ENCODE measurements at places on chromosomes 6 and 20. TPM values are rescaled to one million over a fixed set of nuclear protein-coding genes. Genes with fewer than 3 reads are reported as not detected.

GRCh38 chr6:99608059-99608885, 1.6 kb downstream of the PRDM13 start:
- DNase-seq = no peak

GRCh38 chr6:106730718-106731117, 101.3 kb downstream of the QRSL1 start:
- DNase-seq = no peak

GRCh38 chr6:2895072-2895471, 8.0 kb downstream of the SERPINB9 start:
- no peak for DNase-seq

GRCh38 chr6:121205569-121205968, 128.7 kb downstream of the TBC1D32 start:
- no peak for DNase-seq

- DNase-seq = no peak
Observed at GRCh38 chr20:17848249-17849048, 120.1 kb downstream of the SNX5 start.

- DNase-seq = no peak
Observed at GRCh38 chr6:17505062-17505476, 95.0 kb upstream of the FAM8A1 start.

- DNase-seq = no peak
Observed at GRCh38 chr6:27868311-27868710, 43.9 kb downstream of the OR2B2 start.

- DNase-seq = no peak
Observed at GRCh38 chr6:15330174-15330944, 84.5 kb downstream of the JARID2 start.

DNA sequence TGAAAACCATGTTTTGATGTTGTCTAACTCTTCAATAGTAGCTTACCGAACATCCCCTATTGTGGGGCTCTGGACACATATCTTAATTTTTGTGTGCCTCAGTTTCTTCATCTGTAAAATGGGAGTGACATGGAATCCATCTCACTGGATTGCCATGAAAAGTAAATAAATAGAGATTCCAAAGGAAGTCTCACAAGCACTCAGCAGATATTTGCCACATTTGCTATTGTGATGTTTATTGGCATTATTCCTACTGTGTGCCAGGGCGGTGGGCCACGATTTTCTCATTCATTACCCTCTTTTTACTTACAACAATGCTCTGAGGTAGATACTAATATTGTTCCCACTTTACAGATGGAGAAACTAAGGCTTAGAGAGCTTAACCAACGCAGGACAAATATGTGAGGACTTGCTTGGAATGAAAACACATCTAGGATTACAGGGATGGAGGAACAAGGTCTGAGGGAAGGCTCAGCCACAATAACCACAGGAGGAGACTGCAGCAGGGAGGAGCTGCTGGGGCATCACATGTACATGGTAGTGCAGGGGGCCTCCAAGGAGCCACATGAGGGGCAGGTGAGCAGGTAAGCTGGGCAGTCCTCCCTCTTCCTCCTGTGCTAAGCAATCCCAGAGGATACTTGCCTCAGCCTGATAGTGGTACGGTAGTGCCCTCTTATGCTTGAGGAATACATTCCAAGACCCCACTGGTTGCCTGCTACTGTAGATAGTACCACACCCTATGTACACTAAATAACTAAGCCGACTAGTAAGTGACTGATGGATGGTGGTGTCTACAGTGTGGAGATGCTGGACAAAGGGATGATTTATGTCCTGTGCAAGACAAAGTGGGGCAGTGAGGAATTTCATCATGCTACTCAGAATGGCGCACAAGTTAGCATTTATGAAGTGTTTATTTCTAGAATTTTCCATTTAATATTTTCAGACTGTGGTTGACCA, 176.9 kb downstream of the FOXA2 start:
- no peak for DNase-seq

- no peak for DNase-seq
Observed at GRCh38 chr6:105431226-105431625, 28.3 kb upstream of the PREP start.

DNA sequence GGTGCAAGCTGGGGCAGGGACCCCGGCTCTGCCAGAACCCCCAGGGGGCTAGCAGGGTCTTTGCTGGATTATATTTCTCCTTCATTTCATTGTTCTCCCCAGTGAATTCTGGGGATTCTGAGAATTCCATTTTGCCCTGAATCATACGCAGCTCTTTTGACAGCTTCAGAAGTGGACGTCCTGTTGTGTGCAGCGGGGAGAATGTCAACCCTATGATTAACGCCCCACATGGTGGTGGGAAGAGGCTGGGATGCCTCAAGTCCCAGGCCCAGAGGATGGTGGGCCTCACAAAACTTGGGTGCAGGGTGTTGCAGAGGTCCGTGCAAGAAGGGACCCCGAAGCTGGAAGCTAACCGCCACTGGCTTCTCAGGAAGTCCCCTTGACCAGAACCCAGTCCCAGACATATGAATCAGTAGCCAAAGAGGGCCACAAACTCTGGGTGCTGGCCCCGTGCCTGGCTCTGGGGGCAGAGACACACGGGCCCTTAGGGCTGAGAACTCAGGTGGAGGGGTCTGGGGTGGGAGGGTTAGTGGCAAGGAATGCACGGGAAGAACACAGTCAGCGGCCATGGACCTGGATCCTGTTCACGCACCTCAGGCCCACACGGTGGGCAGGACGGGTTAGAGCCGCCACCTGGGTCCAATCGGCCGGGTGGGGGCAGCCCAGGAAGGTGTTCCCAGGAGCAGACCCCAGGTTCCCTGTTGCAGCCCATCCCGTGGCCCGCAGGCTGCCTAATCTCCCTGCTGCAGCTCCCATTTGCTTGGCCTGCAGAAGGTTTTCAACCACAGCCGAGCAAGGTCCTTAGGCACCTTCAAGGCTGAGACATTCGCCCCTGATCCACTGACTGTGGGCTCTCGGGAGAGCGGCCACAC, 51.2 kb downstream of the YTHDF1 start:
- no peak for DNase-seq

- no peak for DNase-seq
Observed at GRCh38 chr6:91691449-91691848, 1104.6 kb upstream of the MAP3K7 start.

DNA sequence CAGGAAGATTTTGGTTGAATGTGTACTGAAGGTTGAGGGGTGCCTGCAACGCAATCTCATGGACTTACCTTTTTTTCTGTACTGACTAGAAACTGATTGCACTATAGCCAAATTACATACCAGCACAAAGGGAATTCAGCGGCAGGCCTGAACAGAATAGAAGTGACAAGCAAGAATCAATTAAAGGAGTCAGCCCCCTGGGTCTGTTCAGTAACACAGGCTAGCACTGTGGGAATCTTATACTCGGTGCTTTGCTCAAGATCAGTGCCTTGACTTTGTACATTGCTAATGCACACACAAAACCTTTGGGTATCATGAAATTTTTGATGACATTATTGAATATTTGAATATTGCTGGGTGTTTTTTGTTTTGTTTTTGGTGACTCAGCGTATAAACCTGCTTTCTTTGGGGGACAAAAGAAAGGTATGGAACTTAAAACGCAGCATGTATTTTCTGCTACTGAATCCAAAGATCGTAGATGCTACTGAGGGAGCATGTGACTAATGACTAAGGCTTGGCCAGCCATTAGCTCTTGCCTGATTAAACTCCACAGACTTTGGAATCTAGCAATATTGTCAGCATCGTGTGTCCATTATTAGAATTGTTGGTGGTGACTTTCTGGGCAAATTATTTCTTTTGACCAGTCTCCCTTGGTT, 236.6 kb downstream of the ARID1B start:
- DNase-seq = no peak

DNA sequence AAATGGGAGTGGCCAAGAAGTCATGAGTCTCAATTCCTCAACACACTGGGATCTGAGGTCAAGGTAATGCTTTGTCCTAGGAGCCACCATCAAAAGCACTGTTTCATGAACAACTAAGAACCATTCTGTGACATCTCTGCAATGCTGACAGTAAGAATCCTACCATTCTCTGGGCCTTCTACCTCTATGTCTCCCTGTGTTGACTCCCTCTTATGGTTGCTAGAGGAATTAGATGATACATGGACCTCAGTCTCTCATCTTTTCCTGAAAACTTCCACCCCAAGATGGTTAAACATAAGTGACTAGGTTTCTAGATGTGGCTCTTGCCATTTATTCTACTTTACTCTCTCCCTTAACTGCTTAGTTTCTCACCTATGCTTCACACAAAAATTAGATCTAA, 9.1 kb downstream of the MTRF1L start:
- no peak for DNase-seq

DNA sequence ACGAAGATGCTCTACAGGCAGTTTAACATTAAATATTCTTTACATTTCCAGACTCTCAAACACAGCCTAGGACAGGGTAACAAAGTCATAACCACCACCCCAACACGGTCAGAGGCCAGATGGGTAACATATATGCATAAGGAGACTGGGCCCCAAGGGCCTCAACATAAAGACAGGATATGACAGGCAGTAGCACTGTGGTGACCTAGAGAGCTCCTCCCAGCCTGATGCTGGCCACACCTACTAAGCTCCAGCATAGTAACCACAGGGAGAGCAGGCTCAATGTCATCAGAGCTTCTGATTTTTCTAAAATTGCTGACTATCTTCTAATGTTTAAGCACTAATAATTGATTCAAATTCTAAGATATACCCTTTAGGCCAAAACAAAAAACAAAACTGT, 21.7 kb downstream of the SMLR1 start:
- no peak for DNase-seq

DNA sequence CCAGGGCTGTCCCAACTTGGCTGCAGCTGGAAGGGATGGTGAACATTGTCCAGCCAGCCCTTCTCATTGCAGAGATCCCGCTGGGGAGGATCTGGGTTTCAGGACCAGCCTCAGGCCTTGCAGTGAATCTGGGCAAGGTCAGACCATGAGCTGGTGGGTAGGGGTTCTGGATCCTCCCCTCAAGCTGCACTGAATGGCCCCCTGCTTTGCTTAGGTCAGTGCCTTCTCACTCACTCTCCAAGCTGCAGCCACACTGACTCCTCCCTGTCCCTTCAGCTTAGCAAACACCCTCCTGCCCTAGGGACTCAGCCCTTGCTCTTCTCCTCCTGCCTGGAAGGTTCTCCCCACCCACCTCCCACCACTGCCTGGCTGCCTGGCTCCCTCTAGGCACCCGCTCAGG, 95.3 kb upstream of the KCNG1 start:
- DNase-seq = no peak

DNA sequence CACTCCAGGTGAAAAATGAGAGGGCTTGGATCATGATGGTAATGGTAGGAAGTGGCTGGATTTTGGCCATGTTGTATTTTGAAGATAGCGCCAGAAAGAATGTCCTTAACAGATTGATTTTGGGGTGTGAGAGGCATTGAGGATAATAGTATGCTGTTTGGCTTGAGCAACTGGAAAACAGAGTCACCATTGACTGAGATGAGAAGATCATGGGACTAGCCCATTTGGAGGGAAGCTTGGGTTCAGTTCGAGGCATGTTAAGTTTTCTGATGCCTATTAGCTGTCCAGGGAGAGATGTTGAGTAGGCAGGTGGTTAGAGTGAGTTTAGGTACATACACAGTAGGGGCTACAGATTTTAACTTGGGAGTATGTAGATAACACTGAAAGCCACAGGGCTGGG, 23.3 kb downstream of the PLCG1 start:
- DNase-seq = no peak

DNA sequence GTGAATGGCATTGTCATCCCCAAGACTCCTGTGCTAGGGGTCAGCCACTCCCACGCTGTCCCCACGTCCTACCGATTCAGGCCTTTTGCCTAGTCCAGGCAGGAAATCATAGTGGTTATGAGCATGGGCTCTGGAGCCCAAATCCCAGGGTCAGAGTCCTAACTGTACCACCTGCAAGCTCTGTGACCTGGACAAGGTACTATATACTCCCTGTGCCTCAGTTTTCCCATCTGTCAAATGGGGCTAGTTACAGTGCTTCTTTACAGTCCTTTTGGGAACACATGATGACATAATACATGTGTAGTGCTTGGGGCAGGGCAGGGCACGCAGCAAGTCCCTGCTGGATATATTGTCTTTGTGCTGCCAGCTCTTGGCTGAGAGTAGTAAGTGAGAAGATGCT, 27.2 kb downstream of the EFCAB8 start:
- DNase-seq = no peak

- no peak for DNase-seq
Observed at GRCh38 chr6:114276783-114277182, 66.0 kb downstream of the HS3ST5 start.

DNA sequence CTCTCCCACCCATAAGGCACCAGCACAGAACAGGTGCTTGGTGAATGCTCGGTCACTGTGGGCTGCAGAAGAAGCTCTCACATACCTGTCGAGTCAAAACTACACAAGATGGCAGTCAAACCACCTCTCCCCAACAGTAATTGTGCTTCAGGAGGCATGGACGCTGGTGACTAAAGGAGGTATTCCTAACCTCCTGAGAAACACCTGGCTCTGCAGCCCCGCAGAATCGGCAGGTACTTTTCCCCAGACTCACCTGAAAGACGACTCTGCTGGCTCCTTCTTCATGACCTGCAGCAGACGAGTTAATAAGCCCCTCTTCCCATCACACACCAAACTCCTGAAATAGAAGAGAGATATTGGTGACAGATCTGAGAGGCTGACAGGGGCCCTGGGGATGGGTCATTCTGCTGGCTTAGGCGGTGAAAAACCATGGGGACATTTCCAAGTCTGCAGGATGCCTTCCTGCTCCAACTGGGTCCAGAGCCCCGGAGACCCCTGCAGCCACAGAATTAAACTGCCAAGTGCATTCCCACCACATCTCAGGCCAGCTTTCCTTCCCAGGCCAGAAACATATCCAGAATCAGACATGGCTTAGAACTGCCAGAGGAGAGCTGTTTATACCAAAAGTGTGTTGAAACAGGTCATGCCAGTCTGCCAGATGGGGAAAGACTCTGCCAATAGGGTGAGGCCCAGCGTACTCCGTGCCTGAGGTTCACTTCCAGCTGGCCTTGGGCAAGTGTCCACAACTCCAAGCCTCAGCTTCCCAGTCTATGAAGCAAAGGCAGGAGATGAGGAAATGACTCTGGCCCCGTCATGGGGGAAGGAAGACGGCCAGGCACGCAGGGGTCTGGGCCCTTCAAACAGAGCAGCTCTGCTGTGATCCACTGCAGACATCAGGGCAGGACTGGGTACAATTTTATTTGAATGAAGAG, 53.0 kb downstream of the MYH7B start:
- peak; percentile 60 for DNase-seq

- DNase-seq = peak; percentile 59
Observed at GRCh38 chr20:35871259-35871771, 83.0 kb downstream of the SCAND1 start.

- no peak for DNase-seq
Observed at GRCh38 chr20:25066386-25066785, 8.4 kb upstream of the ACSS1 start.

- no peak for DNase-seq
Observed at GRCh38 chr6:127923135-127923534, 22.3 kb upstream of the THEMIS start.

GRCh38 chr6:79801362-79801761, 146.0 kb downstream of the ELOVL4 start:
- no peak for DNase-seq

- no peak for DNase-seq
Observed at GRCh38 chr6:121247386-121247785, 86.9 kb downstream of the TBC1D32 start.

The HLA-DPB1 gene
- total RNA-seq = 53.8 TPM

The ARMC12 gene
- total RNA-seq = 0.21 TPM

The CENPQ gene
- total RNA-seq = 4.7 TPM

The CDSN gene
- total RNA-seq = not detected

The OPN5 gene
- not detected for total RNA-seq

The SAMD3 gene
- total RNA-seq = 1.9 TPM

The NRN1 gene
- 18.1 TPM for total RNA-seq

The LY6G6C gene
- not detected for total RNA-seq

The HEBP2 gene
- total RNA-seq = 84.9 TPM

The MMP24 gene
- total RNA-seq = 1.3 TPM

The SLC52A3 gene
- 1.7 TPM for total RNA-seq
